ENCODE measurements at places on chromosomes 13 and 19.

DNA sequence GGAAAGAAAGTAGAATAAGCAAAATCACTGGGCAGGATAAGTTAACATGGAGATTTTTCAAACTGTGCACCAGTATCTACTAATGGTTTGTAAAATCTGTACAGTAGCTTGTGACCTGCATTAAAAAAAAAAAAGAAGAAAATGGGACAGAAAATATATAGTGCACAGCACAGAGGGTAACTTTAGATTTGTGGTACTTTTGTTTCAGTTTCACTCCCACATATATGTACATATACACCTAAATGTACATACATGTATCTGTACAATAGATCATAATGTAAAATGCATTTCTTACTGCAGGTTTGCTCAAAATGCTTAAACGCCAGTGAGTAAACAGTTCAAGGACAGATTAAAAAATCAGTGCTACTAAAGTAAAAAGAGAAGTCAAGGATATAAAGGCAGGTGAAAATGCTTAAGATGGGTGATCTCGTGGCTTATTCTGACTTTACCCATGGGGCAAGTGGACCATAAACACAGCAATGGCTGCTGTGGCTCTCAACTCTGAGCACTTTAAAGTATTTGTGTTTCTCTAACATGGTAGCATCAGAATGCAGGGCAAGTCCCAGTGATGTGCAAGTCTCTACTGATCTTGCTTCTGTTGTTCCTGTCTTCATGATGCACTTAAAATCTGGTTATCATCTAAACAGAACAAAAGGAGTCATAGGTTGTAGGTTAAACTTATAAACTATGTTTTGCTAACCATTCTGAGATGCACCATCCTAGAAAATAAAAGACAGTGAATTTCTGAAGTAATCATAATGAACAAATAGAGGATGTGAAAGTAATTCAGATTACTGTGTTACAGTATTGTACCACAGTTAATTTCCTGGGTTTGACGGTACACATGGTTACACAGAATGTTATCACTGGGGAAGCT, 112.3 kb downstream of the MIPEP start:
- no peak for DNase-seq
- H3K36me3 ChIP-seq, result no peaks in the 10 kb centered on the region
- peaks cover 2% of the 10 kb centered on the region for H3K27me3 ChIP-seq
- H3K27ac ChIP-seq, result no peak overlapping the region

DNA sequence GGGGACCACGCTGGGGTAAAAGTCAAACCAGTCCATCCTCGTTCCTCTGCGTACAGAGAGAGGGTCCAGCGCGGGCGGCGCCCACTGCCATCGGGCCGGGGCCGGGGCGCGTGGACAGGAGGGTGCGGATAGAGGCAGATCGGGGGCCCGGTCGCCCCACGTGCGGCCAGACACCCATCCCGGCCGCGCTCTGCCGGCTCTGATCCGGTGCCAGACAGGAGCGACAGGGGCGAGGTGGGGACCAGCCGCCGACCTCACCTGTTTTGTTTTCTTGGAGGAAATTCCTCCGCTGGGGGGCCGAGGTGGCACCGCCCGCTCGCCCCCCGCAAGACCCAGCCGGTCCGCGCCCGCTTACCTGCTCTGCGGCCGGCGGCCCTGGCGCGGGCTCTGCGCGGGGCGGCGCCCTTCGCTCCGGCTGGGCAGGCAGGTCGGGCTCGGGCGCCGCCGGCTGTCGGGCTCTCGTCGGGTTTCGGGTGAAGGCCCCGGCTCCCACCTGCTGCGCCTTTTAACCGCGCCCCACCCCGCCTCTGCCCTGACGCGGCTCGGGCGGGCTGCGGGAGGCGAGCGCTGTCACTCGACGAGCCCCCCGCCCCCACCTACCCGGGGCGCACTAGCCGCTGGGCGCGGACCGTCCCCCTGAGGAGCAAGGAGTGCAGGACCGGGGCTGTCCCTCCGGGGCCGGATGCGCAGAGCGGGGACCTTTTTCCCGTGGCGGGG, at the start of gene GJB6:
Gene GJB6, minus strand, starts transcription at position 481 of the 717 bp plus-strand sequence. CDS start 8,839 bp downstream, outside the sequence.
- H3K36me3 ChIP-seq, result peaks cover 5% of the 10 kb centered on the region
- no peak for DNase-seq
- peaks cover 46% of the 10 kb centered on the region for H3K27me3 ChIP-seq
- no peak within 1 kb of the TSS for H3K27ac ChIP-seq

- peak; percentile 1 for DNase-seq
- no peak overlapping the region for H3K27ac ChIP-seq
- no peaks in the 10 kb centered on the region for H3K4me1 ChIP-seq
These were observed 10.0 kb upstream of the IZUMO2 start for GRCh38 chr19:50173127-50173526.

DNA sequence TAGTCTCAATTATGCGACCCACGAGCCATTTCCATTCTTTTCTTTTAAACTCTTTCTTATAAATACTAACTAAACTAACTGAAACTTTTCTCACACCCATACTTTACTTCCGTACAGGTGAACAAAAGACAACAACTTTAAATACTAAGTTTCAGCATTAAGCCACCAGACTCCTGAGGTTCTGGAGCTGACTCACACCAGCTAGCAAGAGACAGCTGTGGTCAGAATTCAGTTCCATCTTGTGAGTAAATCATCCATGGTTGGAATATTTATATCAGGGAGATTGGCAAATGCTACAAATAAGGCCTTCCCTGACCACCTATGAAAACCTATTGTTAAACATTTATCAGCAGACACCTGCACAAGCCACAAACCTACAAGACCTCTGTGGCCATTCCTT, 897.0 kb downstream of the EFNB2 start:
- no peak for DNase-seq
- no peak overlapping the region for H3K27ac ChIP-seq
- H3K4me1 ChIP-seq, result no peaks in the 10 kb centered on the region
- no peaks in the 10 kb centered on the region for H3K27me3 ChIP-seq
- no peaks in the 10 kb centered on the region for H3K36me3 ChIP-seq

DNA sequence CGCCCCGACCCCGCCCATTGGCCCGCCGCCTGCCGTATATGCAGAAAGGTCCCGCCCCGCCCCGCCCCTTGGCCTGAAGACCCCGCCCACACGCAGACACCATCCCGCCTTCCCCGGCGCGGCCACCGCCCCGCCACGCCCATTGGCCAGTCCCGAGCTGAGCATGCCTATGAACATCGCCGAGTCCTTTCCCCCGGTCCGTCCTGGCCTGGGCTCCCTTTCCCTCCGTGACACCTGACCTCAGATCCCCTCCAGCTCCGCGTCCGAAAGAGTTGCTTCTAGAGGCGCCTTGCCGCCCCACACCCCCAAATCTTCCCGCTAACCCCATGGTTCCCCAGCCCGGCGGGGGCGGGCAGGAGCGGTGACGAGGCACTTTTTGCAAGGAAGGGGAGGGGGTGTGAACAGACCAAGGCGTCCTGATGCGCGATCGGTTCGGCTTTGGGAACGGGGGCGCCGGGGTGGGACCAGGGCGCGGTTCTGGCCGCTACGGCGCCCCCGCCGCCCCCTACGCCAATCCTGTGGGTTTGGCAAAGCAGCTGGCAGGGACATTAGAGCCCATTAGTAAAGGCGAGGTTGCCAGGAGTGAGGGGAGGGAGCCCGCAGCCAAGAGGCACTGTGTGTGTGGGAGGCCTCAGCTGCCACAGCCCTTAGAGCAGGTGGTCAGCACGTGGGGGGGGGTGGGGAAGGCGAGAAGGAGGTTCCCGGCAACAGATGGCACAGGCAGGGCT, 406 bp upstream of the NUMBL start:
- peak overlapping the region; percentile 84 for H3K27ac ChIP-seq
- H3K27me3 ChIP-seq, result no peaks in the 10 kb centered on the region
- H3K4me1 ChIP-seq, result no peaks in the 10 kb centered on the region
- H3K4me3 ChIP-seq, result peak overlapping the region; percentile 87
- H3K36me3 ChIP-seq, result peaks cover 9% of the 10 kb centered on the region
- DNase-seq, result peak; percentile 80
